Effector CD4-positive, alpha-beta T cell (primary cell): ENCODE measurements at places on chromosomes 6 and 20.

GRCh38 chr6:50272611-50273010 is 222.9 kb upstream of the DEFB112 start:
- no peak for DNase-seq

- no peak for DNase-seq
Observed at GRCh38 chr6:24545691-24546090, 50.9 kb downstream of the ALDH5A1 start.

DNA sequence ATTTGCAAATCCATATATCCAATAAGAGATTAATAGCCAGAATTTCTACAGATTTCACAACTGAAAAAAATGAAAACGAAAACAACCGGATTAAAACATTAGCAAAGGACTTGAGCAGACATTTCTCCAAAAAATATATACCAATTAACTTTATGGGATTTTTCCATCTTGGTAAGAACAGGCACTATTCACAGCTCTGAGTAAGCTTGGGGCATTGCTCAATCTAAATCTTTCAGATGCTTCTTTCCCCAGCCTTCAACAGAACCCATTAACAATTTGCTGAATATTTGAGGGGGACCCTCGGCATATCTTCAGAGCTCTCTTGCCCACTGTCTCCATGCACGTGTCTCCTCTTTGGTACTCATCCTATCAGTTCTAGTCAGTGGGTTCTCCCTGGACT is 111.7 kb upstream of the CD93 start:
- DNase-seq: no peak

DNA sequence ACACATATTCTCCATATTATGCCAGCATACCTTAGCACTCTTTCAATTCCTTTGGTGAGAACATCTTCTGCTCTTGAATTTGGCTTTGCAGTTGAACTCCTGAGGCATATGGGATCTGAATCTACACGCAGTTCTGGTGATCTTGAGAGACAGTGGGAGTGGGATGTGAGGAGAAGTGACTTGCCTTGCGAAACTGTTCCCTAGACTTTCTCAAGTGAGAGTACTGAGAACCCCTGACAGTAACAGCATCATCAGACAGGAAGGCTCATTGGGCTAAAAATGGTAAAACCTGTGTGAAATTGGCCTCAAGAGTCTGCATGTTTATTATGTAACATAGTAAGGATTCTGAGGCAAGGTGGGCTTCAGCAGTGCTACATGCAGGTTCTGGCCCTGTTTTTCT is 49.1 kb upstream of the CEP85L start:
- no peak for DNase-seq

- DNase-seq: no peak
Observed at GRCh38 chr6:13281686-13282085, 46.7 kb downstream of the TBC1D7 start.

DNA sequence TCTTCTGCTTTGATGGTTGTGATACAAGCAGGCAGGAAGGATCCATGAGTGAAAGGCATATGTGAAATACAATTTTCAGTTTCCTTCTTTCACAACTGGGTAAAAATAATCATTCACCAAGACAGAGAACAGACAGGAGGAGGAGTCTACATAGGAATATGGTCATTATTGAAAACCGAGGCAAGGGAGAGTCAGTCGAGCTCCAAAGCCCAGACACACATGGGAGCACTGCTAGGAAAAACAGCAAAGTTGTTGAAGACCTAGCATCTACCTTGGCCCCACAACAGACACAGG is 260.6 kb downstream of the ERMARD start:
- no peak for DNase-seq

DNA sequence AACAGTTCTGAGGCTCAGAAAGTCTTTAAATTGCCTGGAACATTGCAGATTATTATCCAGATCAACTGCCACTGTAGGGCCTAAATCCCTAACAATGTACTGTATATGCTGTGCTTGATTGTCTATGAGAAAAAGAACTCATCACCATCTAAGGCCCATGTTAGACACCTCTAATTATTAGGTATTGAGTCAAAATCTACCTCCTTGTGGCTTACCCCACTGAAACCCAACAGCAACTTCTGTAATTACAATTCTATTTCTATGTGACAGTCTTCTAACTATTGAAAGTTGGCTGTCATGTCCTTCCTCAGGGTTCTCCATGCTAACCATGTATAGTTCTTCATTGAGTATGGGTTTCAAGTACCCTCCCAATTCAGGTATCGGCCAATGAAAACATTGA is 13.9 kb downstream of the MCM9 start:
- DNase-seq: no peak

- no peak for DNase-seq
Observed at GRCh38 chr20:39939241-39939865, 749.7 kb downstream of the MAFB start.

GRCh38 chr20:48329031-48329615 is 498.7 kb downstream of the PREX1 start:
- DNase-seq: no peak

- no peak for DNase-seq
Observed at GRCh38 chr20:36493051-36493800, 48.1 kb upstream of the MYL9 start.

DNA sequence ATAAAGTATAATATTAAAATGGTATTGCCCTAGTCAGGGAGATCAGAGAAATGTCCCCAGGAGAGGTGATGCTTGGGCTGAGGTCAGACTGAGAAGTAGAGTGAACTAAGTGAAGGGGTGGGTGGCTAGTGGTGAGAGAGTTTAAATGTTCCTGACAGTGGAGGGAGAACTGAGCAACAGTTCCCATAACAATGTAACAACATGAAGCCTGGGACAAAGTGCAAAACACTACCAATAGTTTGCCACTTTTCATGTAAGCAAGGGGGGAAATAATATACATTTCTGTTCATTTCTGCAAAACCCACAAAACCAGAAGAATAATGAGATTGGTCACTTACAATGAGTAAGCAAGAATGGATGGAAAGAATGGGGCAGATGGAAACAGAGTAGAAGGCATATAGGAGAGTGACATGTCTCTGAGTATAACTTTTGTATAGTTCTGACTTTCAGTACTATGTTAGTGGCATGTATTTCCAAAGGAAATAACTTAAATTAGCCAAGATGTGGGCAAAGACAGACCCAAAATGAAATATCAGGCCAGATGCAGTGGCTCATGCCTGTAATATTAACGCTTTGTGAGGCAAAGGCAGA is 13.3 kb upstream of the FAXC start:
- DNase-seq: no peak

- no peak for DNase-seq
Observed at GRCh38 chr6:159059141-159059540, 14.3 kb upstream of the TAGAP start.

- DNase-seq: no peak
Observed at GRCh38 chr20:61966492-61967244, 99.0 kb downstream of the TAF4 start.

- DNase-seq: no peak
Observed at GRCh38 chr20:38412877-38413577, 22.1 kb downstream of the SNHG17 start.

DNA sequence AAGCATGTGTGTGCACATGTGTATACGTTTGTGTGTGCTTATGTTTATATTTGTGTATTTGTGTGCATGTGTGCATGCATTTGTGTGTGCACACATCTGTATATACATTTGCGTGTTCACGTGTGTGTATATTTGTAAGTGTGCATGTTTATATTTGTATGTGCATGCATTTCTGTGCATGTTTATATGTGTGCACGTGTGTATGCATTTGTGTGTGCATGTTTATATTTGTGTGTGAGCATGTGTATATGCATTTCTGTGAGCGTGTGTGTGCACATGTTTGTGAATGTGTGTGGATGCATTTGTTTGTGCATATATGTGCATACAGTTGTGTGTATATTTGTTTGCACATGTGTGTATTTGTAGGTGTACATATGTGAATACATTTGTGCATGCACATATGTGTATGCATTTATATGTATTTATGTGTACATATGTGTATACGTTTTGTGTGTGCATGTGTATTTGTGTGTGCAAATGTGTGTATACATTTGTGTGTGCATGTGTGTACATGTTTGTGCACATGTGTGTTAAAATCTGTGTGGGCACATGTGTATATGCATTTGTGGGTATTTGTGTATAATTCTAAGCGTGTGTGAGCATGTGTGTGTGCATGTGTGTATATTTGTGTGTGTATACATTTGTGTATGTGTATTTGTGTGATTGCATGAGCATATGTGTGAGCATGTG is 140.4 kb upstream of the AFDN start:
- DNase-seq: no peak

- no peak for DNase-seq
Observed at GRCh38 chr6:31535538-31536324, 6.1 kb downstream of the DDX39B start.

DNA sequence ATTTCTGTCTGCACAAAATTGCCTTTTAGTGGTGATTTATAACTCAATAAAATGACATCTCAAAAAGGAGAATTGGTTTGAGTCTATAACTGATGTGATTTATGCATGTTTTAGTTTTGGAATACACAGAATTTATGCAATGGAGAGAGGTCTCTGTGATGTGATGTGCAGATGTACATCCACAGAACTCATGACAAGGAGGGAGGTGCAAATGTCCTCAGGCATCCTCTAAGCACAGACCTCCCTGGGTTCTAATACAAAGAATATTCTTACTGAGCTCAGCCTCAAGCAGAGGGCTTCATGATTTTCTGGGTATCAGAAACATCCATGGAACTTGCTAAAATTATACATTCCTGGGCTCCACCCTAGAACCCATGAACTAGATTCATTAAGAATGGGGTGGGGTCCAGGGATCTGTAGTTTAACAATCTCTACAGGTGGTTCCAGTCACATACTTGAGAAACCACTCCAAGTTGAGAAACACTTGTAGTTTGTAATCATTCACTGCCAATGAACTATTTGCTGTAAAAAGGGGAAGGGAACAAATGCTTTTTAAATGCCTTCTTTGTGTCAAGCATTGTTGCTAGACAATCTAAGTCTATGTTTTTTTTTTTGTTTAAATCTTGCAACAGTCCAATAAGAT is 60.2 kb upstream of the NEDD9 start:
- DNase-seq: no peak

DNA sequence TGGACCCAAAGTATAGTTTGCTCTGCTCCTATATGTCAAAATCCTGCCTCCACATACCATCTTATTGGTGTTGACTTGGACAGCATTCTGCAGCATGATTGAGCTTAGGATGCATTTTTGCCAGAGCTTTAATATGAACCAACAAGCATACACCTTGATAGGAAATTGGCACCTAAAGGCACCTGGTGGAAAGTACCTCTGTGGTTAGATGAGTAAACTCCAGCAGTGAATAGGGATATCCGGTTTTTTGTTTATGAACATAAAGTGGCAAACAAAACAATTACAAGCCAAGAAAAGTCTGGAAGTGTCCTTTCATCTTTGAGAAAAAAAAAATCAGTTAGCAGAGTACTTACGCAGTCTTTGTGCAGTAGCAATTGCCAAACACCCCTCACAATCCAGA is 6.2 kb upstream of the CYP24A1 start:
- no peak for DNase-seq

DNA sequence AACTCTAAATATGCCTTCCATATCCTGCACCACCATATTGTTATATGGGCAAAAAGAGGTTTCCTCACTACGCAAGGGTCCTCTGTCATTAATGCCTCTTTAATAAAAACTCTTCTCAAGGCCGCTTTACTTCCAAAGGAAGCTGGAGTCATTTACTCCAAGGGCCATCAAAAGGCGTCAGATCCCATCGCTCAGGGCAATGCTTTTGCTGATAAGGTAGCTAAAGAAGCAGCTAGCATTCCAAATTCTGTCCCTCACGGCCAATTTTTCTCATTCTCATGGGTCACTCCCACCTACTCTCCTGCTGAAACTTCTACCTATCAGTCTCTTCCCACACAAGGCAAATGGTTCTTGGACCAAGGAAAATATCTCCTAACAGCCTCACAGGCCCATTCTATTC is 30.3 kb upstream of the ZBTB22 start:
- no peak for DNase-seq

- no peak for DNase-seq
Observed at GRCh38 chr6:43383021-43383667, 13.7 kb upstream of the ZNF318 start.

DNA sequence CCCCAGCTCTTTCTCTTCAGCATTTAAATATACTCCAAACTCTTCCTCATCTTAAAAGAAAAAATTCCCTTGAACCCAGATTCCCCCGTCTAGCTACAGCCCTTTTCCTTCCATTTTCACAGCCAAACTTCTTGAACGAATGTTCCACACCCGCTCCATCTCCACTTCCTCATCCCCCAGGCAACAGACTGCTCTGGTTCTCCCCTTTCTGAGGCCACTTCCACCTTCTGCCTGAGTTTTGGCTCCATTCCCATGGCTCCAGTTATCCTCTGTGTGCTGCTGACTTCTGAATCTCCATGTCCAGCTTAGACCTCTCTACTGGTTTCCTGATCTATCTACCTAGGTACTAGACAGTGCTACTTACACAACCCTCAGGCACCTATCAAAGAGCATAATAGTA is 106.4 kb downstream of the RALGAPA2 start:
- no peak for DNase-seq

GRCh38 chr6:63353286-63353630 is 33.5 kb upstream of the LGSN start:
- DNase-seq: no peak

GRCh38 chr6:116492331-116493067 is 18.9 kb upstream of the CALHM5 start:
- no peak for DNase-seq

- no peak for DNase-seq
Observed at GRCh38 chr6:128335963-128336362, 184.4 kb downstream of the PTPRK start.

DNA sequence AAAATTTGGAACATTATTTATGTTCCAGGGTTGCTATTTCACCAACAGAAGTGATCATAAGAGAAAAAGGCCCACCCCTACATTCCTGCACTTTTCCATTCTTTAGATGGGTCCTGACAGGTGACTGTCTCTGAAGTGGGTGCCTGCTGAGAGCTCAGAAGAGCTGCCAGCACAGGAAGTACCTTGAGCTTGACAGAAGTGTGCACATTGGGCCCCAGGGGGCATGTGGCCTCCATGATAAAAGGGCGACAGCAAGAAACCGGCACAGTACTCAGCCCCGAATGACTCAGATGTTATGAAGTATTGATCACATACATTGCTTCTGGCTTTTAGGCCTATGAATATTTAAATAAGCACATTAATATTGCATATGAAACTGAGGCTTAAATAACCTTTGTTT is 150.4 kb downstream of the PCSK2 start:
- DNase-seq: no peak

- DNase-seq: no peak
Observed at GRCh38 chr20:57263801-57264792, 2.3 kb downstream of the BMP7 start.
